Right ventricle myocardium superior (tissue), 1 donor: ENCODE measurements at places on chromosomes 4 and X. TPM values are rescaled to one million over a fixed set of nuclear protein-coding genes. Genes with fewer than 3 reads are reported as not detected.

The ZAR1 gene
- not detected for total RNA-seq

The GAGE1 gene
- not detected for total RNA-seq

The NAP1L2 gene
- 5.4 TPM for total RNA-seq

The RXFP1 gene
- total RNA-seq, result not detected

The ZBTB49 gene
- total RNA-seq, result 4.1 TPM

The TSPAN6 gene
- 4.2 TPM for total RNA-seq

The MAGEC3 gene
- total RNA-seq, result not detected
